ENCODE measurements at places on chromosomes 16 and 17.

DNA sequence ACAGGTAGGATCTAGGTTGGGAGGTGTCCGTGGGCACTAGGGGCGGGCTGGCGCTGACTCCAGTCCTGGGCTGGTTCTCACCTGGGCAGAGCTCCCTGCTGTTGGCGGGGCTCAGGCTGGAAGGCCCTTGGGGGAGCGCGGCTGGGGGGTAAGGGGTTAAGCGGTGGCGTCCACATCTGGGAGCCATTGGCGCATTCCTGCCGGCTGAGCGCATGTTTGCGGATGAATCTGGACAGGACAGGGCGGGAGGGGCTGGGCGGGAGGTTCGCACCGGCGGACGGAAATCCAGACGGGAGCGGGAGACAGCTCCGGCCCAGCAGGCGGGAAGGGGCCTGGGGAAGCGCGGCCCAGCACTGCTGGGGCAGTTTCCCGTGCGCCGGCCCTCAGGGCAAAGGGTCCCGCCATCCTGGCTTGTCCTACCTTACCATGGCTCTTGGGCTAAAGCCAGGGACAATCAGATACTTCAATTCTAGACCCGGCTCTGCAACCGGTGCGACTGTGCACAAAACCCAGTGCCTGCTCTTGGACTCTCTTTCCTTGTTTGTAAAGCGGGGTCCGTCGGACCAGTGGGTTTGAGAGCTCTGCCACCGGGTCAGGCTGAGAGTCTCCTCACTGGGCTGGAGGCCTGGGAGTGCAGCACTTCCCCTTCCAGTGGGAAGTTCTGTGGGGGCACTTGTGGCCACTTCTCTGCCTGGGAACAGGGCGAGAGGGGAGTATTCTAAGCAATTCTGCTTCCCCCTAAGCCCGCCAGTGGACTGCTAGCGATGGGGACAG is 7.8 kb downstream of the RARA start:
- DNase-seq, result no peak

- DNase-seq, result no peak
Observed at GRCh38 chr16:12876778-12877177, 24.6 kb upstream of the SHISA9 start.

DNA sequence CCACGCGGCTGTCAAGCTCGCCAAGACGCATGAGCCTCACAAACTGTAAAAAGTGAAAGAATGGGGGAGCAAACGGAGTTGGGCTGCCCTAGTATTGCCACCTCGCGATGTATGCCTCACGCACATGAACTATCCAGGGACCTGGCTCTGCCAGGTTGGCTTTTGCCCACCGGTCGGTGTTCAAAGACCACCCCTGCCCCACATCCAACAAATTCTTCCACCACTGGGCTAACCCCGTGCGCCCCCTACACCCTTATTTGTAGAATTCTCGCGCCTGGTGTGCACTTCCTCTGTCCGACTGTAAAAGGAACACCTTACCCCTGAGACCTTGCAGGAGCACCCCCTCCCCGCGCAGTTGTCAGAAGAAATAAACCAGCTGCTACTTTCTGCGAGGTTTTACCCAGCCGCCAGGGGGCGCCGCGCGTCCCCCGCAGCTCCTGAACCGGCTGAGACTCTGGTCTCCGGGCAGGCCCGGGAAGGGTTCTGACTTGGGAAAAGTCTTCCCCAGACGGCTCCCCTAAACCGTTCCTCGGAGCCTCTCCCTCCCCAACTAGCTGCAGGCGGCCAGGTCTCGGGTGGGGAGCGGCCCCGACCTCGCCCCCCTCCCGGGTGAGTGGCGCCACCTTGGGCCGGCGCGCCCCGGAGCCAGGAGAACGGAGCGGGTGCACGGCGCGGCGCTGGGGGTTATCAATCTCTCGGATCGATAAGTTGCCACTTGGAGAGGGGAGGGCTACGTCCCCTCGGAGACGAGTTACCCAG is 1.7 kb upstream of the ZNF423 start:
- DNase-seq, result peak; percentile 54

- no peak for DNase-seq
Observed at GRCh38 chr17:22161376-22161775, 469.1 kb downstream of the KCNJ18 start.

GRCh38 chr16:63613701-63614100 is 1508.2 kb downstream of the CDH11 start:
- DNase-seq, result no peak

- DNase-seq, result no peak
Observed at GRCh38 chr17:41711669-41712400, at the start of gene GAST. Gene GAST (plus strand): TSS chr17:41712331. CDS start chr17:41715437, 3,106 bp downstream.

DNA sequence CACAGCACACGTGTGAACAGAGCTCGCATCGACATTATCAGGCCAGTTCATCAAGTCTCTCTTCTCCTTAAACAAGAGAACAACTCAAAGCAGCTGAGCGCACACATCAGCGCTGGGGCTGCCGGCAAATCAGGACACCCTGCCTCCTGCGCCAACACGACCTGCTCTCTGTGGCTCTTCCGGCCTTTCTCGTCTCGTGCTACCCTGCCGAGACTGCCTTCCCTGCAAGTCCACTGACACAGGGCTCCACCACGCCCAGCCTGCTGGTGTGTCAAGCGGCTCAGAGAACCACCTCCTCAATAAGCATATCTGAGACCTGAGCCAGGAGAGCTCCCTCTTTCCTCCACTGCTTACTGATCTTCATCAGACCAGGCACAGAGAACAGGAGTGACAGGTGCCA is 96.9 kb downstream of the ZNF778 start:
- no peak for DNase-seq

DNA sequence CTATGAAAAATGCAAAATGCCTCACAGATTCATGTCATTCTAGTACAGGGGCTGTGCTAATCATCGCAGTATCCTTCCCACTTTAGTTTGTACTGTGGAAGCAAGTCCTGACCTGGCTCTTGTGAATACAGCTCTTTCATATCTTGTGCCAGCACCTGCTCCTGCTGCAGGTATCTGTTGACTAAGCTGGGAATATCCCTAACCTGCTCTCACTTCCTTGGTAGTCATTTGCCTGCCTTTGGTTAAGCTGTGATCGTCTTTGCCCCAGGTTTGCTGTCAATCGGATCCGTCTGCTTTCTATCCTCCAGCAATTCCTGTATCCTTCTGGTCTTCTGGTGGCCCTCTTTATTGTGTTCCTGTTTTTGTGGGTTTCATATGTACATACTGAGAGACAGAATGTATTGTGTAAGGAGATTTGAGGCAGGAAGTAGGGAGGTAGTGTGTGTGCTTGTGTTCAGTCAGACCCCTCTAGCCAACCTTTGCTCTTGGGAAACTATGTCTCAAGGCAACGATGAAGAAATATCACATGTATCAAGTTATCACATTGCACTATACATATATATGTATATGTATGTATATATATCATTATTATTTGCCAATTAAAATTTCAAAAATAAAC is 7.7 kb upstream of the GINS3 start:
- no peak for DNase-seq

DNA sequence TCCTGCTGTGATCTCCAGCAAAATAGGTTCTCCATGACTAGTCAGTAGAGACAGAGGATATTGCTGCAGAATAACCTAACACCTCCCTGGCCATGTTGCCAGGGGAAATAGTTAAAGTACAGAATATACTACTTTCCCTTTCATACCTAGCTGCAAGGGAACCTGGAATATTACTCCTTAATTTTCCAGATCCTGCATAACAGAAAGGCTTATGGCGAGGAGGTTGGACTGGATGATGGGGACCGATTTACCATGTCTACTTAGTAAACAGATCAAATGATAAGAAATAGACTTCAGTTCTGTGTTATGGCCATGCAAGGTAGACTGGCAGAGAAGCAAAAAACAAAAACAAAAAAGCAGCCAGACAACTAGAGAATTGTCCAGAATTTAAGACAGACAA is 117.4 kb downstream of the MSI2 start:
- DNase-seq, result no peak

DNA sequence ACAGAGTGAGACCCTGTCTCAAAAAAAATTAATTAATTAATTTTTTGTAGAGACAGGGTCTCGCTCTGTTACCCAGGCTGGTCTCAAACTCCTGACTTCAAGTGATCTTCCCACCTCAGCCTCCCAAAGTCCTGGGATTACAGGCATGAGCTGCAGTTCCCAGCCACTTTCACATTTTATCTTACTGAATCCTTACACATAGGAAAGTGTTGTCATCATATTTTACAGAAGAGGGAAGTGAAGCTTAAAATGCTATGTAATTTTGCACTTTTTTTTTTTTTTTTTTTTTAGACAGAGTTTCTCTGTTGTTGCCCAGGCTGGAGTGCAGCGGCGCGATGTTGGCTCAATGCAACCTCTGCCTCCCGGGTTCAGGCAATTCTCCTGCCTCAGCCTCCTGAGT is 21.1 kb upstream of the ZNF629 start:
- DNase-seq, result no peak

DNA sequence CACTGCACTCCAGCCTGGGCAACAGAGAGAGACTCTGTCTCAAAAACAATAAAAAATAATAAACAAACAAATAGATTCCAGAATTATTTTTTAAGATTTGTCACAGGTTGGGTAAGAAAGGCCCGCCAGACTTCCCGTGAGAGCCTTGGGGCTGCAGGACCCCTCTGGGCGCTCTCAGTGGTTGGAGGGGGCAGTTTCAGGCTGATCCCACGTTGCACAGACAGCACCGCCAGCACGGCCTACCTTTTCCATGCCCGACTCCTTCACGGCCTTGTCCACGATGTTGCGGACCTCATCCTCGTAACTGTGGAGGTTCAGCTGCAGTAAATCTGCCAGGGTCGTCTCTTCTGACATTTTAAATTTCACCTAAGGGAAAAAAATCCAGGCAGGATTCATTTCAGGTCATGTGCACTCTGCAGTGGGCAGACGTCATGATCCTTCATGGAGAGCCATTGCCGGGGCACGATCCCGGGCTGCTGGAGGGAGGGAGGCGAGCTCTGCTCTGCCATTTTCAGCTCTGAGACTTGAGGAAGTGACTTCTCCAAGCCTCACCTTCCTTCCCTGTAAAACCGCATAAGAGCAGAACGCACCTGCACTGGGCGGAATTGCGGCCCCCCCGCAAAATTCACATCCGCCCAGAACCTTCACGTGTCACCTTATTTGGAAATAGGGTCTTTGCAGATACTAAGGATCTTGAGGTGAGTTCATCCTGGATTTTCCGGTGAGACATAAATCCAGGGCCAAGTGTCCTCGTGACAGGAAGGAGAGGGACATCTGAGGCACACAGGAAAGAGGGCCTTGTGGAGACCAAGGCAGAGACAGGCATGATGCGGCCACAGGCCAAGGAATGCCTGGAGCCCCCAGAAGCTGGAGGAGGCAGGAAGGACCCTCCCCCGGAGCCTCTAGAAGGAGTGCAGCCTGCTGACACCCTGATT is 66.8 kb downstream of the DNAH17 start:
- no peak for DNase-seq

- DNase-seq, result no peak
Observed at GRCh38 chr17:45414990-45415881, 17.4 kb downstream of the ARHGAP27 start.

- DNase-seq, result no peak
Observed at GRCh38 chr17:4195306-4195705, 52.3 kb downstream of the CYB5D2 start.

DNA sequence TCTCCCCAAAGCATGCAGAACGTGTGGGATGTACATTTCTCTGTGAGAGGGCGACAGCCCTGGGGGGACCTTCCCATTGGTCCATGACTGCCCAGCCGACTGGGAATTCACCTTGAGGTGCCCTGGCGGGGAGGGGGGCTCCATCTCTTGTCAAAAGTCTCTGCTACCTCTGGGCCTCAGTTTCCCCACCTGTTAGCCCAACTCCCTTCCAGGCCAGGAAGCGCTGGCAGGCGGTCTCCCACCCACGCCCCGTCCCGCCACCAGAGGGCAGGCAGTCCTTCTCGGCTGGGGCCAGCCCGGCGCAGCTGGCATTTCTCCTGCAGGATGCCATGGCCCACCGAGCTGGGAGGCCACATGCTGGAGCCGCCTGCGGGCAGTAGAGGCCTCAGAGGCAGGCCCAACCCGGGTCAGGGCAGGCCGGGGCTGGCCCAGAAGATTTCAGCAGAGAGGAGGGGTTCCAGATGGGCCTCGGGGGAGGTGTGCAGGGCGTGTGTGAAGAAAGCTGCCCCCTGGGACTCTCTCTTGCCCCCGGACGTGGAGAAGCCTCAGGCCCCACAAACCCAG is 16.6 kb downstream of the CD7 start:
- DNase-seq, result peak; percentile 44

- DNase-seq, result no peak
Observed at GRCh38 chr17:58699771-58700170, 7.4 kb downstream of the RAD51C start.

GRCh38 chr17:48605409-48605919 is 678 bp upstream of the HOXB6 start:
- DNase-seq, result no peak

DNA sequence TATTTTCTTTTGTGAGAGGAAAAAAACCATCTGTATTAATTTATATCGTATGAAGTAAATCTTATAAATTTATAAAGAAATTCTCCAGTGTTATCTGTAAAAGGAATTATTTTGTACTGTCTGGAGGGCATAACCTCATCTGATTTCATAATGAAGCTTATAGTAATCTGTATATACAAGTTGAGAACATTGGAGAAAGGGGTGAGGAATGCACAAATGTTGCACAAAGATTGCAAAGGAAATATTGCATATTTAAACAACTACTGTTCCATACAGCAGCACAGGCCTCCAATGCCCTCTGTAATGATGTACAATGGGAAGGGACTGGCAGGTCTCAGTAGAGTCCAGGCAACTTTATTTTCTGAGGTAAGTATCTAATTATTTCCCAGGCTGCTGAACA is 50.8 kb upstream of the KCNJ16 start:
- DNase-seq, result no peak

DNA sequence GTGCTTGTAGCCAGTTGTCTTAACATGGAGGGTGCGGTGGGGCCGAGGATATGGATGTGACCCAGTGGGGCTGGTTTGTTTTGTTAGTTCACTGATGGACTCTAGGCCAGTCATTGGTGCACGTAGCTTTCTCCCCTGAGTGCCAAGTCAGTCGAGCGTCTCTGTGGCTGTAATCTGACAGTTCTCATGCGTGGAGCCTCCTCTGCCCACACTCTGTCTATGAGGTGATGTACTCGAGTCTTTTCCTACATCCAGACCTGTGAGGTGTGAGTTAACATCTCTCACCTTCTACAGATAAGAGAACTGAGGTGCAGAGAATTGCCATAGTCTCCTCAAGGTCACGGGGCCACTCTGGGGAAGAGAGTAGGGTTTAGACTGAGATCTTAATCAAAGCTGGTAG is 90.2 kb downstream of the MARCHF10 start:
- no peak for DNase-seq

DNA sequence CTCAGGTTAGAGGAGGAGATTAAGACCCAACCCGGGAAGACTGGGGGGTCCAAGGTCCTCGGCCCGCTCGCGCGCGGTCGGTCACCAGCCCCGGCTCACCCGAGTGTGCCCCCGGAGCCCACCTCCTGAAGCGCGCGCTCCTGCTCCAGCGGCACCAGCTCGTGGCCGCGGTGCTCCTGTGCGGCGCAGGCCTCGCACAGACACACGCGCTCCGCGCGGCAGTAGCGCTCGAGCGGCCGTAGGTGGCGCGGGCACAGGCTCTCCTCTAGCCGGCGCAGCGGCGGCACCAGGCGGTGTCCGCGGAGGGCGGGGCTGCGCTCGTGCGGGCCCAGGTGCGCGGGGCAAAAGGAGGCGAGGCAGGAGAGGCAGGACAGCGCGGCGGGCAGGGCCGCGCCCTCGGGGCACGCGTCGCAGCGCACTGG is 618 bp downstream of the TRIM47 start:
- DNase-seq, result no peak

- DNase-seq, result no peak
Observed at GRCh38 chr17:9108146-9108545, 86.8 kb downstream of the NTN1 start.

- DNase-seq, result no peak
Observed at GRCh38 chr17:4958102-4958501, 7.2 kb downstream of the ENO3 start.

- no peak for DNase-seq
Observed at GRCh38 chr17:6534846-6535514, 21.4 kb downstream of the PITPNM3 start.

GRCh38 chr17:416293-417206 is 63.9 kb upstream of the RPH3AL start:
- no peak for DNase-seq
